ENCODE measurements at places on chromosomes 7 and 10.

GRCh38 chr10:87552248-87552929, 47.7 kb downstream of the MINPP1 start:
- DNase-seq = peak; percentile 39

DNA sequence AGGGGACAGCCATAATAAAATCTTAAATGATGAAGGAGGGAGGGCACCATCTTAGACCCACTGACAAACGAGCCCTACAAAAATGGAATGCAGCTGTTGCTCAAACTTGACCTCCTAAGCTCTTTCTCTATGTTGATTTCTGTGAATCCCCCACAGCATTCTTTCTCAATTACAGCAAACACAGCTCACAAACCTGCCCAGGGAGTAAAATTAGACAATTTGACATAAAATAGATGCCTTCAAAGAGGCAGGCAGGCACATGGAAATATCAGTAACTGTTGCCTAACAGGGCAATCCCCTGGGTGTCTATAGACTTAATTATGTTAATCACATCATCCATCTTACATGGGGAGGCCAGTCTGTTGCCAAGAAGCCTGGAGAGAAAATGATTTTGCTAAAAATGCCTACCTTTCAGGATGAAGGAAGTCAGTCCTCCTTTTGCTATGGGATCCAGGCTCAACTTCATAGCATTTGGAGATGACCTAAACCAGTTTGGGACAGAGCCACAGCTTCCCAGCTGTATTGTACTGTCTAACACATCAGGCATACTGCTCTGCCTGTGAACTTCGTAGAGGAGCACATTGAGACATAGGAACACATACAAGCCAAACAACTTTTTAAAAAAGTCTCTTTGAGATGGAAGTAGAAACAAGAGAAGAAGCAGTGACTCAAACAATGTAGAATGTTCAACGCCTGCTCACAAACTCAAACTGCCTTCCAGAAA, 1177.4 kb downstream of the SORCS1 start:
- no peak for DNase-seq

DNA sequence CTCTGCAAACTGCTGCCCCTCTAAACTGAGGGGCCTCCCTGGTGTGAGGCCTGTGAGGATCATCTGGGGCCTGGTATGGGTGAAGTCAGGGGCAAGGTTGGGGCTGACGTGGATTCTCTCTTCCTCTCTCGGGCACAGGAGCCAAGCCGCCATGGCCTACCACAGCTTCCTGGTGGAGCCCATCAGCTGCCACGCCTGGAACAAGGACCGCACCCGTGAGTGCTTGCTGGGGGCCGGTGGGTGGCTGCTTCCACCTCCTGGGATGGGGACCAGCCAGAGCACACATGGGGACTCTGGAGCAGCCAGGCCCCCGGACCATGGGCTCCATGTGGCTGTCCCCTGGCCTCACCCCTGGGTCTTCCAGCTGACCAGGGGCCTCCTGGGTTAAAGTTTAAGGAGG, 11.0 kb downstream of the ARPC1B start:
- no peak for DNase-seq

GRCh38 chr7:141549582-141549981, 1.6 kb upstream of the AGK start:
- DNase-seq = no peak

- DNase-seq = no peak
Measured at GRCh38 chr10:42973411-42973810, 103.5 kb upstream of the RET start.

DNA sequence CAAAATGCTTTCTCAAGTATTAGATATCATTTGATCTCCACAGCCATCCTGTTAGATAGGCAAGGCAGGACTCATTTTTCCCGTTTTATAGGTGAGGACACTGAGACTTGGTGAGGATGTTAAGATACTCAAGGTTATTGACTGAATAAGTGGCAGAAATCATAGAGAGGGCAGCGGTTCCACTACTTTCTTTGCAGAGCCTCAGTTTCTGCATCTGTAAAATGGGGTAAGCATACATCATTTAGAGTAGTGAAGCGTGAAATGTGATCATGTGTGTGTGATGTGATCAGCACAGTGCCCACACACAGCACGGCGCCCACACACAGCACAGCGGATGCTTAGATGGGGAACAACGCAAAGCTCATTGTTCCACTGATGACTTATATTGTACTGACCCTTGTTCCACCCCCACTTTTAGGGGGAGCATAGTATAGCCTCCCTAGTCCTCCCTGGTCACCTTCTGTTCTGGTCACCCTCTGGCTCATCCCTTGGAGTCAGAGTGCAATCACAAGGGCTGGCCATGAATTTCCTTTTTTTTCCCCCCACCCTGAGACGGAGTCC, 10.5 kb downstream of the UBTD1 start:
- DNase-seq = no peak

DNA sequence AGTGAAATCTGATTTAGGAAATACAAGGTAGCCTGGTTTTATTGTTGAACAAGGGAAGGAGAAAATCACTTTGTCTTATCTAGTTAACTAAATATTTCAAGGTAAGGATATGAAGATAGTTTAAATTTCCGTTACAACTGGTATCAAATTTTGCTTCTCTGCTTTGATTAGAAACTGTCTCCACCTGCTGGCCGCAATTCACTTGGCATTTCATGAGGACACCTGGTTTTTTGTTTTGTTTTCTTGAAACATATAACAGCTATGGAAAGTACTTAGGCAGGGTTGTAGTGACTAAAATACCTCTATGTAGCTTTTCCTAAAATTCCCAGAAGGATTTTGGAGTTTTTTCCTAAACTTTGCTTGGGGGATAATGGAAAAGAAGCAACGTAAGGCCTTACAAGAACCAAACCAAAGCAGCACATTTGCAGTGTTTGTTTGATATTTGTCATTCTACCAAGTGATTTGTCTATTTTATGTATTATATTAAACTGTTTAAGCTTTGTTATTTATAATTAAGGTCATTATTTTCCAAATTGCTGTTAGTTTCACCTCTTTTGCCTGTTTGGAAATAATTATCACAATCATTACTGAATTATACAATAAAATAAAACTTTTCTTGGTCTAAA, 73.6 kb downstream of the AHCYL2 start:
- DNase-seq = peak; percentile 28

Measured in fibroblast of skin of abdomen (primary cell).